ENCODE measurements at places on chromosomes 13 and 19.
A peak's percentile ranks its signal among the peaks of the same experiment; 100 is the strongest.

DNA sequence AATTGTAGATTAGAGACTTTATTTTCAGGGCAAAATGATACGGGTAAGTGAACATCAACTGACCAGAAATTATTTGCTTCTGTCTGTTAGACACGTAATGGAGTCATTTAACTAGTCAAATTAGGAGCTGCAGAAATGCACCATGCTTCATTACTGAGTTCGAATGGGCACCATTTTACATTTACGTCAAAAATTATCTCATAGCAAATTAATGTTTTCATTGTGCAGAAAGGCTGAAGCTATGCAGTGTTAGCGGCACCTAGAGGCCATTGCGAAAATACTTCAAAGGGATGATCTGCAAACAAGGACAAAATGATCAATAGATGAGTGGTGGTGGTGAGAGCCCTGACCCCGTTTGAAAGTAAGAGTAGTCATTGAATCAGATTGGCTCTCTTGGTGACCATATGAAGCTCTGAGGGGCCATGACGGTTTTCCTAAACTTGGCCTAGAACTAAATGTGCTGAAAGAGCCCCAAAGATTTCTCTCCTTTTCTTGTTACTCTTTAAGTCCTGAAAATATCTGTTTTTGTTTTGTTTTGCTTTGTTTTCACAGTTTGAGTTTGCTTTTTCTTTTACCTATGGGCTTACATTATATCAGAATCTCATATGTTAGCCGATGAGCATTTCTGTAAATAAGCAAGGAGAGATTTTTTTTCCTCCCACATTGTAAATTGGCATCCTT, 277.9 kb downstream of the ZNF536 start:
- no peak for DNase-seq

- no peak for DNase-seq
Measured at GRCh38 chr19:38737921-38738737, 6.1 kb downstream of the CAPN12 start.

DNA sequence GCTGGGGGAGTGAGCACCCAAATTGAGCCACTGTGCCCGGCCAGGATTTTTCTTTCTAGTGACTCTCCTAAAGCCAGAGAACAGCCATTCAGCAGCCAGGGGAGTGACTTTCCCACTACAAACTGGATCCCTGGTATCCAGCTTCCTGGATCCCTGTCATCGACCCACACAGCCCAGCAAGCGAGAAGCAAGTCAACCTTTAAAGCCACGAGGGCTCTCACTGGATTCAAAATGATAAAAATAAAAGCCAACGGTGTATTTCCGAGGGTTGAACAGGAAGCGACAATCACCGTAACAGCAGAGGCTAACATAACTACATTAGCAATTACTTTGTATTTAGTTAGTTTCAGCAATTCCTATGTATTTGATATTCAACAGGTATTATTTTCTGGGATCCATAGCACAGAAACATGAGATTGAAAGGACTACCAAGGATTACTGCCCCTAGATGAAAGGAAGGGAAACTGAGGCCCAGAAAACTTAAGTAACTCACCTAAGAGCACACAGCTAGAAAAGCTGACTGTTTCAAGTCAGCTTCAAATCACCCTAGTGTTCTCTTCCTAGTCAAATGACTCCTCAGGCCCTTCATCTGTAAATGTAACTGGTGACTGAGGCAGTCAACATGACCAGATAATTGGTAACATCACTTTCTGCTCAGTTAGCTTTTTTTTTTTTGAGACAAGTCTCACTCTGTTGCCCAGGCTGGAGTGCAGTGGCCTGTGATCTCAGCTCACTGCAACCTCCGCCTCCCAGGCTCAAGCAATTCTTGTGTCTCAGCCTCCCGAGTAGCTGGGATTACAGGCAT, 2.7 kb downstream of the RFX1 start:
- no peak for DNase-seq

GRCh38 chr13:28339419-28339818, 155.5 kb downstream of the FLT1 start:
- DNase-seq = no peak

GRCh38 chr13:103302676-103303075, 236.5 kb upstream of the SLC10A2 start:
- no peak for DNase-seq

- no peak for DNase-seq
Measured at GRCh38 chr13:66483712-66484111, 746.4 kb downstream of the PCDH9 start.

GRCh38 chr13:33691980-33692379, 126.0 kb upstream of the RFC3 start:
- DNase-seq = no peak

DNA sequence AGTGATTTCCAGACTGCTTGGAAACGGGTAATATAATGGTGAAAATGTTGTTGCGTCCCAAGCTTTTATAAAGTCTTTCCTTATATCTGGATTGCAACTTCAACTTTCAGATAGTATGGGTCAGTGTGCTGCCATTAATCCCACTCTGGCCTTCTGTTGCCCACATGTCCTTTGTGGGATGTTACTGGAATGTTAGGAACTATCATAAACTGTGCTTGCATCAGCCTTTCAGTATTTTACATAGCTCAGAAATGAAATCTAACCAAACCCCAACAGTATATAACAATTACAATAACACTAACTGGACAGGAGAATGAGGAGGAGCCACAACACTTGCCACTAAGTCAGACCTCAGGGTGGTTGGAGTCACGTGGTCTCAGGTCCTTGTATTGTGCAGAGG, 78.9 kb downstream of the LNX2 start:
- DNase-seq = no peak

DNA sequence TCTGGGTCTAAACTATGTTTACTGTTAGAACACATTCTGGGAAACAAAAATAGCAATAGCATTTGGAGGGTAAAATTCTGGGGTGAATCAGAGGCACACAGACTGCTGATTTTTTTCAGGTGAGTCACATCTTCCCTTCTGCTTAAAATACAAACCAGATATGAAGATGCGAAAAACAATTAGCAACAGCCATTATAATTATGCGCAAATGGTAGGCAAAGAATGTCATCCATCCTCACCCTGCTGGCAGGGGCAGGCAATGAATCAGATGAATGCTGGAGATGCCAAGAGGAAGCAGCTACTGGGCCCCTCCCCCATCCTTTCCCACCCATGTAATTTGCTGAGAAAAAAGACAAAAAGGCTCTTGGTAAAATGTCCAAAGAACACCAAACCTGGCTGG, 282.9 kb downstream of the KLF5 start:
- no peak for DNase-seq

- DNase-seq = no peak
Measured at GRCh38 chr19:46118136-46118535, 6.4 kb downstream of the IGFL3 start.

DNA sequence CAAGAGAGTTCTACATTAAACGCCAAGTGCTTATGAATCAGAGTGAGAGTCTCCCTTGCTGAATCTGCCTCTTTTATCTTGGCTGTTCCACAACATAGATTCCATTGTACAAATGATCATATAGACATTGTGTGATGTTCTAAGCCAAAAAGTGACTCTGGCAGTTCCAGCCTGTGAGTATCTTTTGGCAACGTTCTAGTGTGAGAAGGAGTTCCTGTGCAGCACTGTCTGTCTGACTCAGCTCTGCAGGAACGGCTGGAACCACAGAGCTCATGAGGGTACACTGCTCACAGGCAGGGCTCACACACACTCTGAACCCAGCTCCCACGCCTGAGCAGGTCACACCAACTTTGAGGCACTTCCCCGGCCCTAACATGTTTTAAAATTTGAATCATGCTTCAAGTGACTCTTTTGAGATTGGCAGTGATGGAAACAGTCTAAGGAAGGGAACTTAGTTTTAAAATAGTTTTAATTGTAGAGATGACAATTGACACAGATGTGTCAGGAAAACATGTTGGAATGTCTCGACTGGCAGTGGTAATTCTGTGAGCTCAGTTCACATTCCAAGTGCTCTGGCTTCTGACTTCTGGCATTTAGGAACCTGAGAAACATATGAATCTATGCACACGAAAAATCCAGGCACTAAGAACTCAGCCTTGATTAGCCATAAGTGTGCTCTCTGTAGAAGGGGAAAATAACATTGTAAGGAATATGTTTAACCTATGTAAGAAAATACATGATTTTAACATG, 272.0 kb downstream of the UQCRFS1 start:
- DNase-seq = no peak

DNA sequence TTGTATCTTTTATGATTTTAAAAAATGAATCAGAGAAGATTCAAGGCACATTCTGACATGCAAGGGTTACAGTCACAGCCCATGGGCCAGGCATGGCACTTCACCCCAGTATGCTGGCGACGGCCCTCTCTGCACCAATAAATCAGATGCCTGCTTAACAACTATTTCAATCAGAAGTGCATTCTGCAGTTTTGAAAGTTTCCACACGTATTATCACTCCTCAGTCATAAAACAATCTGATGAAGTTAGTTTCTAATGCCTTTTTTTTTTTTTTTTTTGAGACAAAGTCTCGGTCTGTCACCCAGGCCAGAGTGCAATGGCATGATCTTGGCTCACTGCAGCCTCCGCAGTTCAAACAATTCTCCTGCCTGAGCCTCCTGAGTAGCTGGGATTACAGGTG, 28.3 kb upstream of the FFAR2 start:
- no peak for DNase-seq

- no peak for DNase-seq
Measured at GRCh38 chr13:24207841-24208667, 47.5 kb downstream of the SPATA13 start.

DNA sequence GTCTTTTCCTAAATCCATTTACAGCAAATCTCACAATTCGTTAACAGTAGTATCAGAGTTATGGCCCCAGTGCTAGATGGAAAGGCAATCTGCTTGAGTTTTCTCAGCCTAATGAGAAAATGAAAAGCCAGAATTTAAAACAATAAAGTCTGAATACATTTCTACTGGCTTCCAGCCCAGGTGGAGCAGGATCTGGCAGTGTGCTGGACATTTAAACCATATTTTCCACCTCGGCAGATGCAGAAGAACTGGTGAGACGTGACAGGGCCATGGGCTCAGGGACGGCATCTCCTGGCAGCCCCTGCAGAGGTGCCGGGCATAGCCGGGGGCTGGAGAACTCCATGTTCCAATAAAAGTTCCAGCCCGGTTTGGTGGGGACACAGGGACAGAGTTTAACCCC, 7.1 kb downstream of the SMIM7 start:
- DNase-seq = no peak

- DNase-seq = peak; percentile 11
Measured at GRCh38 chr19:55703790-55704215, 28.8 kb downstream of the EPN1 start.

GRCh38 chr19:21626924-21627697, 121.7 kb downstream of the ZNF429 start:
- no peak for DNase-seq

DNA sequence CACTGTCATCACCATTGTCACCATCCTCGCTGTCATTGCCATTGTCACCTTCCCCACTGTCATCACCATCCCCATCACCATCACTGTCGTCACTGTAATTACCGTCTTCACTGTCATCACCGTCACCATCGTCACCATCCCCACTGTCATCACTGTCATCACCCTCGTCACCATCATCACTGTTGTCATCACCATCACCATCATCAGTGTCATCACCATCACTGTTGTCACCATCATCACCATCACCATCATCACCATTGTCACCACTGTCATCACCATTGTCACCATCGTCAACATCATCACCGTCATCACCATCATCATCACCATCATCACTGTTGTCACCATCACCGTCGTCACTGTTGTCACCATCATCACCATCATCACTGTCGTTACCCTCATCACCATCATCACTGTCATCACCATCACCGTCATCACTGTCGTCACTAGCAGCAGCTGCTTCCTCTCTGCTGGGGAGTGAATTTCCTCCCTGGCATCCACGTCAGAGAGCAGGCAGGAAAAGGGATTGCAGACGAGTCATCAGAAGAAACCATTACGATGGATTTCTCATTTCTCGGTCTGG, 27.3 kb downstream of the TMEM255B start:
- DNase-seq = no peak

DNA sequence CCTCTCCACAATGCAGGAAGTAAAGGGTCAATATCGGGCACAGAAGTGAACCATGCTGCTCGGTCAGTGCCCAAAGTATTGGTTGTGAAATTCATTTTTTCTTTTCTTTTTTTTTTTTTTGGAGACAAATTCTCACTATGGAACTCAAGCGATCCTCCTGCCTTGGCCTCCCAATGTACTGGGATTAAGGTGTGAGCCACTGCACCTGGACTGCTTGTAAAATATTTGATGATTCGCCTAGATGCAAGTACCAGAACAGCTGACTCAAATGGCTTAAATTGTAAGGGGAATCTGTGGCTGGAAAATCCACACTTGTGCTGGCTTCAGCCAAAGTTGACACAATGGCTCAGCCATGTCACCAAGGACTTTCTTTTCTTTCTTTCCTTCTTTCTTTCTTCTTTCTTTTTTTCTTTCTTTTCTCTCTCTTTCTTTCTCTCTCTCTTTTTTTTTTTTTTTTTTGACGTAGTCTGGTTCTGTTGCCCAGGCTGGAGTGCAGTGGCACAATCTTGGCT, 43.7 kb downstream of the NUMBL start:
- DNase-seq = no peak

GRCh38 chr13:24202215-24202614, 41.7 kb downstream of the SPATA13 start:
- DNase-seq = no peak

DNA sequence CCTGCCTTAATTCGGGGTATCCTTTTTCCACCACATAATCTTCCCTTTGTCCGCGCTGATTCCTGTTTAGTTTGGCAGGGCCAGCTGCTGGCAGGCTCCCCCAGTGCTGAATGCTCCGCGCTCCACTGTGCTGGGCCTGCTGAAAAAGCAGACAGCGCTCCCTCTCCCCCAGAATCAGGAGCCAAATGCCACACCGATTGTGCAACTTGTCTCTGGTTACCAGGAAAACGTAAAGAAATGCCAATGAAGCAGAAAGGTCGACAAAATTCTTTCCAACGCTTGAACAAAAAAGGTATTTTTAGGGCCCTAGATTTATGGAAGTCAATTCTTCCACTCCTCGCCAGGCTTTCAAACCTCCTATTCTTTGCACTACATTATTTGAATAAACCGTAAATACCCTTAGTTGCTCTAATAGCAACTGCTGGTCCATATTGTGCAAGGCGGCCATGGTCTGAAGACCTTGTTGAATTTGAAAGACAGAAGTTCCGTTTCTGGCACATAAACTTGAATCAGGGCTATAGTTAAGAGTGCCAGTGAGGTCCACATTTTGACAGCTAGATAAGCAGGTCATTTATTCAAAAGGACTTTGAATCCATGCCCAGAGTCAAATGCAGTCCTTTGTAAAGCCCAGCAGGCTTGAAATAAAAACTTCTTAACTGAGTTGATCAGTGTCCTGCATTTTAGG, 206.7 kb upstream of the RFC3 start:
- DNase-seq = no peak

Data from activated CD4-positive, CD25-positive, alpha-beta regulatory T cell (primary cell).